Activated CD4-positive, alpha-beta memory T cell treated with anti-CD3 and anti-CD28 coated beads for 36 hours (primary cell): ENCODE measurements at places on chromosomes 16 and 17. TPM values are rescaled to one million over a fixed set of nuclear protein-coding genes. Genes with fewer than 3 reads are reported as not detected.

The ACSM2B gene
- total RNA-seq: not detected

The NACA2 gene
- total RNA-seq: not detected

The CDRT15 gene
- not detected for total RNA-seq

The TMEM231 gene
- total RNA-seq: 4.6 TPM

The KRTAP16-1 gene
- not detected for total RNA-seq

The HS3ST3B1 gene
- total RNA-seq: 13.9 TPM

The TBC1D3K gene
- total RNA-seq: not detected

DNA sequence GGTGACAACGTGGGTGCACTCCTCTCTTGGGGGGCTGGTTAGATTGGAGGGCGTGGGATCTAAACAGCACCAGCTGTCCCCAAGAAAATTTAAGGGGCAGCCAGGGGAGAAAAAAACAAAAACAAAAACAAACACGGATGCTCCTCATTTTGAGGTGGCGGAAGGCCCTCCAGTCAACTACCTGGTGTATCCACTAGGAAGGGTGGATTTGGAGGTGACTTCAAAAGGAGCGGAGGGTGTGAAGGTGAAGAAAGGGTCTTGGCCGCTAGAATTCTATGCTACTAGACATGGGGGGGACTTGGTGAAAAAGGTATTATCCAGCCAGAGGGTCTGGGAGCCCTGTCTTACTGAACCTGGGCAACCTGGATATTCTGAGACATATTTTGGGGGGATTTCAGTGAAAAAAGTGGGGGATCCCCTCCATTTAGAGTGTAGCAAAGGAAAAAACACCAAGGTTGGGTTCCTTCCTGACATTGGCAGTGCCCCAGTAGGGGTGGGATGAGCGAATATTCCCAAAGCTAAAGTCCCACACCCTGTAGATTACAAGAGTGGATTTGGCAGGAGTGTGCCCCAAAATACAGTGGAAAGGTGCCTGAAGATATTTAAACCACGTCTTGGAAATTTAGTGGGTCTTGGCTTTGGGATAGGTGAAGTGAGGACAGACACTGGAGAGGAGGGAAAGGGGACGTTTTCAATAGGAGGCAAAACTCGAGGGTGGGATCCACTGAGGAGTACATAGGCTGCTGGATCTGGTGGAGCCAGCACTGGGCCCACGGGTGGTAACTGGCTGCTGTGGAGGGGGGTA is 454 bp upstream of the FGF11 start:
- H3K36me3 ChIP-seq: peaks cover 6% of the 10 kb centered on the region
- no peak for DNase-seq
- no peak overlapping the region for H3K27ac ChIP-seq
- peaks cover 38% of the 10 kb centered on the region for H3K27me3 ChIP-seq
- peaks cover 43% of the 10 kb centered on the region for H3K4me1 ChIP-seq

DNA sequence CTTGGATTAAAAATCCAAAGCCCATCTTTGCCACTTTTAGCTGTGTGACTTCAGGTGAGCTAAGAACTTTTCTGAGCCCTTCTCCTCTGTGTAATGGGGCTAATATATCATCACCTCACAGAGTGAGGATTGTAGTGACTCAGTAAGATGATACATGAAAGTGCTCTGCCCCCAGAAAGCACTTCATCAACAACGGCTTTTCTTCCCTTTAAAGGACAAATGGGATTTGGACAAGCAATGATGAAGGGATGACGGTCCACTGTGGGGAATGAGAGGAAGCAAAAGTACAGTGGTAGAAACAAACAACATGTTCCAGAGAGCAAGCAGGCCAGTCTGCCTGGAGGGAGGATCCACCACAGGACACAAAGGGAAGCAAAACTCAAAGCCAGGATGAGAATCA is 14.3 kb upstream of the TMED6 start:
- H3K27ac ChIP-seq: peak overlapping the region; percentile 85
- DNase-seq: no peak
- H3K27me3 ChIP-seq: no peaks in the 10 kb centered on the region
- H3K36me3 ChIP-seq: peaks cover 56% of the 10 kb centered on the region

GRCh38 chr17:63354256-63354655 is 91.8 kb downstream of the CYB561 start:
- no peaks in the 10 kb centered on the region for H3K4me1 ChIP-seq
- no peaks in the 10 kb centered on the region for H3K27me3 ChIP-seq
- no peak overlapping the region for H3K27ac ChIP-seq
- H3K4me3 ChIP-seq: no peak overlapping the region
- no peak for DNase-seq
- H3K36me3 ChIP-seq: no peaks in the 10 kb centered on the region

DNA sequence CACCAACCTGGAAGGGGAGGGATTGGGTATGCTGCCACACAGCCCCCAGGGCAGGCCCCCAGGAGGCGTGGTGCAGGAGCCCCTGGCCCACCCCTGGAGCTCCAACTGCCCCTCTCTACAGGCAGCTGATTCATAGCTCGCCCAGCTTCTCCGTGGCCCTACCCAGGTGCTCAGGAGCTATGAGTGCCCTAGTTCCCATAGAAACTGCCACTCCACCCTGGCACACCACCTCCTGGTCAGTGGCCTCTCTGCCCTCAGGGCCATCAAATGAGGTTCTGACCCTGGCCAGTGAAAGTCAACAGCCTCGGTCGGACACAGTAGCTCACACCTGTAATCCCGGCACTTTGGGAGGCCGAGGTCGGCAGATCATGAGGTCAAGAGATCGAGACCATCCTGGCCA is 18.0 kb downstream of the CNGB1 start:
- no peak overlapping the region for H3K27ac ChIP-seq
- no peaks in the 10 kb centered on the region for H3K27me3 ChIP-seq
- DNase-seq: no peak
- H3K4me1 ChIP-seq: no peaks in the 10 kb centered on the region
- H3K36me3 ChIP-seq: no peaks in the 10 kb centered on the region

DNA sequence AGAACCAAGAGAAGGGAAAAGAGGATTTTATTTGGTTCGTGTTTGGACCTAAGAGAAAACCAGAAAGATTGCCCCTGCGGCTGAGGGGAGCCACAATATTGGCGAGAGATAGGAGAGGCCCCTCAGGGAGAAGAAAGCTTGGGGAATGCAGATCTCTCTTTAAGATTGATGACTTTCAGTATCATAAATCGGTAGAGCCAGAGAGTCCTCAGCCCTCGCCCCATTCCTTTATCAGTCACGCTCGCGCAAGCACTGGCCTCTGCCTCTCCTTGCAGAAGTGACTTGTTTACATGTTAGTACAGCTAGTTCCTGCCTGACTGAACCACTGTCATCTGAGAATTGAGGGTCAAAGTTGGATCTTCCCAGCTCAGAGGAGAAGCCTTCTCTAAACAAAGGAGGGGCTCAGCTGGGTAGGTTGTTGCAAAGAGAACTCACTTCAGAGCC is 21.5 kb upstream of the KRT19 start:
- H3K27me3 ChIP-seq: peaks cover 7% of the 10 kb centered on the region
- no peak overlapping the region for H3K4me3 ChIP-seq
- no peak overlapping the region for H3K27ac ChIP-seq
- H3K4me1 ChIP-seq: peaks cover 21% of the 10 kb centered on the region
- peaks cover 2% of the 10 kb centered on the region for H3K36me3 ChIP-seq

DNA sequence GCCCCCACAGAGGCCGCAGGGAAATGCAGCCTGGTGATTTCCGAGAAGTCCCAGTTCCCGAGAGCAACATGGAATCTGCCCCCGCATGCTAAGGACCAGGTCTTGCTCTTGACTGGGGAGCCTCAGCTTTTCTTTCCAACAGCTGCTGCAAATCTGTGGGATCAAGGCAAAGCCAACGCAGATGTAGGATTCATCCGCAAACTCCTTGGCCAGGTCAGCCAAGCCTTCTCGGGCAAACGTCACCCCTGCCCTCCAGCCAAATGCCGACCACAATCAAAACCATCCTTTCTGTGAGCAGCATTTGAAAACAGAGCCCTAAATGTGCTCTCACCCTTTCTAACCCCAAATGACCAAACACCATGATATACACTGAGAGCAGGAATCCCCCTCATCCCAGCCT is 54.0 kb downstream of the MRM3 start:
- DNase-seq: no peak
- no peaks in the 10 kb centered on the region for H3K36me3 ChIP-seq
- H3K4me3 ChIP-seq: no peak overlapping the region
- no peak overlapping the region for H3K27ac ChIP-seq
- H3K4me1 ChIP-seq: no peaks in the 10 kb centered on the region

DNA sequence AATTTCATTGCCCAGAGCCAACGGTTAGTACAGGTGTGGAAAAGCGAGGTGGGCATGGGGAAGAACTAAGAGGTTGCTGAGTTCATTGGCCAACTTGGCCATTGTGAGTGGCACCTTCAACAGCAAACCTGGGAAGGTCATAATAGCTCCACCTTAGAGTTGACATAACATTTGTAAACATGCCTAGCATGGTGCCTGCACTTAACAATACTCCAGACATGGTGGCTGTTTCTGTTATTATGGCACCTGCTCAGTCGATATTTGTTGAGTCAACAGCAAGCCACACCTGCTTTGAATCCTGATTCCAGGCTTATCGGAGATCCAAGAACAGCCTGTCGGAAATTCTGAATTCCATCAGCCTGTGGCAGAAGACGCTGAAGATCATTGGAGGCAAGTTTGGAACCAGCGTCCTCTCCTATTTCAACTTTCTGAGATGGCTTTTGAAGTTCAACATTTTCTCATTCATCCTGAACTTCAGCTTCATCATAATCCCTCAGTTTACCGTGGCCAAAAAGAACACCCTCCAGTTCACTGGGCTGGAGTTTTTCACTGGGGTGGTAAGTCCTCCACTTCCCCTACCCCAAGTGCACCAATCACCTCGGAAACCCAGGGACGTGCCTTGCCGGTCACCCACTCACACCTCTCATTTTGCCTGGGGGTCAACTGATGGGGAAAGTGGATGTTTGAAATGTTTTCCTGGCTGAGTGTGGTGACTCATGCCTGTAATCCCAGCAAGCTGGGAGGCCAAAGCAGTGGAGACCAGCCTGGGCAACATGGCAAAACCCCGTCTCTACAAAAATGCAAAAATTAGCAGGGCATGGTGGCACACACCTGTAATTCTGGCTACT is 46.0 kb downstream of the TMC5 start:
- peaks cover 2% of the 10 kb centered on the region for H3K27me3 ChIP-seq
- no peak overlapping the region for H3K27ac ChIP-seq
- no peaks in the 10 kb centered on the region for H3K4me1 ChIP-seq

- no peaks in the 10 kb centered on the region for H3K27me3 ChIP-seq
- no peaks in the 10 kb centered on the region for H3K36me3 ChIP-seq
- no peak overlapping the region for H3K27ac ChIP-seq
- no peak overlapping the region for H3K4me3 ChIP-seq
- H3K4me1 ChIP-seq: peaks cover 18% of the 10 kb centered on the region
- DNase-seq: no peak
Measured at GRCh38 chr16:29726845-29727377, 18.9 kb downstream of the C16orf54 start.

DNA sequence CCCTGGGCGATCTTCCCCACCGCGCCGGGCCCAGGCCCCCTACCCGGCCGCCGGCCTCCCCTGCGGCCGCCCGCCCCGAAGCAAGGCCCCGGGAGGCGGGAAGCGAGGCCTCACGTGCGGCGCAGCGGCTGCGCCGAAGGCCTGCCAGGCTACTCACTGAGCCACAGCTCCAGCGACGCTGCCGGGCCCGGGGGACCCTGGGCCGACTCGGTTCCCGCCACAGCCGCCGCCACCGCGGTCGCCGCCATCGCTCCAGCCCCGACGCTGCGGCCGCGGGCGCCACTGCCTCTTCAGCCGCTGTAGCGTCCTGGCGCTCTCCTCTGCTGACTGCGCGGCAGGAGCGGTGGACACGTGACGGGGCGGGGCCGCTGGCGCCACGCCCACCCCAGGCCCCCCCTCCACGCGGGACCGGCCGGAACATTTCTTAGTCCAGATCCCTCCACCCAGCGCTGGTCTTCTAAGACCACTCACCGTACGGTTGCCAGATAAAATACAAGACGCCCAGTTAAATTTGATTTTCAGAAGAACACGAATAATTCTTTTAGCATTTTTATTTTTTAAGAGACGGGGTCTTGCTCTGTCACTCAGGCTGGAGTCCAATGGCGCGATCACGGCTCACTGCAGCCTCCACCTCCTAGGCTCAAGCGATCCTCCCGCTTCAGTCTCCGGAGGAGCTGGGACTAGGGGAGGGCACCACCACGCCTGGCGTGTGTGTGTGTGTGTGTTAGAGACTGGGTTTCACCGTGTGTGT is at the start of gene GGA2:
Gene GGA2 (minus strand): TSS at position 331 of the 751 bp plus-strand sequence. CDS start 83 bp downstream, at position 248.
- no peaks in the 10 kb centered on the region for H3K27me3 ChIP-seq
- DNase-seq: peak; percentile 84
- H3K27ac ChIP-seq: peak within 1 kb of the TSS; percentile 83
- peak within 1 kb of the TSS; percentile 84 for H3K4me3 ChIP-seq
- peaks cover 14% of the 10 kb centered on the region for H3K36me3 ChIP-seq

DNA sequence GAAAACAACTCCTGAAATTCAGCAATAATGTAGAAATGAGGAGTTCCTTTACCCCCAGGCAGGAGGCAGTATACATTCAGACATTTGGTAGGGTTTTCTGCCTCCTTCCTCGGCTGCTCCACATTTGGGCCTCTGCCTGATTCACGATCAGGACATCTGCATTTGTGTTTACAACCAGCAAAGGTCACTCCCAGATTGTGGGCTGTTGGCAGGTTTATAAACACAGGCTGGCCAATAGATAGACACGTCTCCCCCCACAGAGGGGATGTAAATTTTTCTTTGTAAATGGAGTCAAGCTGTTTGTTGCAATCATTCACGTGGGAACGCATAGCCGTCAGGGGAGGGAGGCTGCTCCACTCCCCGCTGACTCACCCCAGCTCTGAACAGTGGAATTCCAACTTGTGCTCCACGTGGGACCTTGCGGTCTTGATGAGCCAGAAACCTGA is 252.1 kb upstream of the N4BP1 start:
- no peaks in the 10 kb centered on the region for H3K36me3 ChIP-seq
- H3K27me3 ChIP-seq: no peaks in the 10 kb centered on the region
- H3K27ac ChIP-seq: no peak overlapping the region

GRCh38 chr16:647173-647902 is 1.8 kb upstream of the WDR90 start:
- H3K27me3 ChIP-seq: no peaks in the 10 kb centered on the region
- no peak overlapping the region for H3K27ac ChIP-seq
- no peak for DNase-seq
- no peak overlapping the region for H3K4me3 ChIP-seq
- H3K36me3 ChIP-seq: peaks cover 1% of the 10 kb centered on the region

- H3K4me3 ChIP-seq: no peak overlapping the region
- H3K4me1 ChIP-seq: peaks cover 28% of the 10 kb centered on the region
- peaks cover under 1% of the 10 kb centered on the region for H3K27me3 ChIP-seq
- DNase-seq: peak; percentile 62
- no peak overlapping the region for H3K27ac ChIP-seq
Measured at GRCh38 chr17:79834565-79835469, 4.4 kb downstream of the CBX4 start.

DNA sequence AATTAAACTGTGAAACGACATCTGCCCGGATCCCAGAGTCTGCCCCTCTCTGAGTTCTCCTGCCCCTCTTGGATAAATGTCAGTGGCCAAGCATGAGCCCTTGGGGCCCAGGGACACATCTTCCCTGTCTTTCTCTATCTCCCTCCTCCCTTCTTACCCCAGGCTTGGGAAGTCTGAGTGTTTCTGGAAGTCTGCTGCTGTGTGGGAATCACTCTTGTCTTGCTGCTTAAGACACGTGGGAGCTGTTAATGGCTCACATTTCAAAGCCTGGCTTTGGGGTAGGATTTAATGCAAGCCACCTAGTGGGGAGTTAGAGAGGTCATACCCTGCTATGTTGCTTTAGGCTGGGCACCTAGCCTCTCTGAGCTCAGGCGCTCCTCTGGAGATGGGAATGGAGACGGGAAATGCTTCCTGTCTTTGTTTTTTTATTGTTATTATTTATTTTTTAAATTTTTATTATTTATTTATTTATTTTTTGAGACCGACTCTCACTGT is 218.5 kb upstream of the CIBAR2 start:
- H3K36me3 ChIP-seq: no peaks in the 10 kb centered on the region
- DNase-seq: no peak
- no peak overlapping the region for H3K27ac ChIP-seq
- H3K4me1 ChIP-seq: peaks cover 9% of the 10 kb centered on the region
- peaks cover 18% of the 10 kb centered on the region for H3K27me3 ChIP-seq
